A549 treated with Mapracorat at 1 μM for 4 hours (cell line): ENCODE measurements at places on chromosomes 3 and 15. TPM values are rescaled to one million over a fixed set of nuclear protein-coding genes. Genes with fewer than 3 reads are reported as not detected.

The GHSR gene
- not detected in 5 replicates for total RNA-seq

The PPM1L gene
- total RNA-seq = 0.42 to 0.78 TPM (median 0.59 TPM) in 5 replicates

The PLSCR2 gene
- not detected in 5 replicates for total RNA-seq

The AMT gene
- total RNA-seq = 0.28 to 0.73 TPM (median 0.44 TPM) in 4 of 5 replicates, not detected in the other

The BDH1 gene
- 2.8 to 3.8 TPM (median 3.4 TPM) in 5 replicates for total RNA-seq

The SLC24A5 gene
- total RNA-seq = not detected in 5 replicates

The ISLR gene
- total RNA-seq = 0.22 to 0.50 TPM (median 0.39 TPM) in 5 replicates

The ABI3BP gene
- total RNA-seq = 1.3 to 2.1 TPM (median 1.7 TPM) in 5 replicates

The FAM3D gene
- total RNA-seq = not detected in 5 replicates

The AHSG gene
- total RNA-seq = 0.08 to 0.11 TPM in 2 of 5 replicates, not detected in the others

The GABRG3 gene
- 0.22 to 0.87 TPM (median 0.45 TPM) in 4 of 5 replicates, not detected in the other for total RNA-seq

The FBXO40 gene
- not detected in 5 replicates for total RNA-seq

The CFAP20DC gene
- total RNA-seq = 1.6 to 2.5 TPM (median 2.1 TPM) in 5 replicates

The SERINC4 gene
- total RNA-seq = 0.07 to 0.08 TPM in 2 of 5 replicates, not detected in the others

The SLC22A14 gene
- total RNA-seq = 0.06 to 0.07 TPM (median 0.07 TPM) in 3 of 5 replicates, not detected in the others

The TTLL13 gene
- total RNA-seq = 0.07 to 0.59 TPM (median 0.10 TPM) in 4 of 5 replicates, not detected in the other
